ENCODE measurements at places on chromosomes 16 and 17. TPM values are rescaled to one million over a fixed set of nuclear protein-coding genes. Genes with fewer than 3 reads are reported as not detected.
A peak's percentile ranks its signal among the peaks of the same experiment; 100 is the strongest.

DNA sequence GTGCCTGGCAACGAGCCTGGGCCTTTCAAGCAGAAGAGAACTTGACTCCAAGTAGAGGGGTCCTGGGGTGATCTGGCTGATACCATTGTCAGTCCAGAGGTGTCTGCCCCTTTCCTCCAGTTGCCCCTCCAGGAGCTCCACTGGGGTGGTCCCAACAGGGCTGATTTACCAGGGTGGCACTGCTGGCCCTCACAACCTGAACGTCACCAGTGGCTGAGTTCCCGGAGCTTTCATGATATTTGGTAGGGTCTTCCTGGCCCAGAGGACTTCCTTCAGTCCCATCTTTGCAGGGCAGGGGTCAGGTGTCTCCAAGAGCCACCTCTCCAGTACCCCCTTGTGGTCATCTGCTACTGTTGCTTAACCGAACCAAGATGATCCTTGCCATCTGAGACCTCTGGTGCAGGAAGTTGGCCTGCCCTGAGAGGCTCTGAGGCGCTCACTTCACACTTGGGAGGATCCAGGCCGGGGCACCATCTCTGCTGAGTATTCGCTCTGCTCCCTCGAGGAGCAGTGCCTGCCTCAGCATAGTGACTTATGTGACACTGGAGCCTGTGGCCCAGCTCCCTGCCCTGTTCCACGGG lies 3.5 kb downstream of the LIMD2 start:
- H3K4me3 ChIP-seq: no peak overlapping the region
- no peaks in the 10 kb centered on the region for H3K4me1 ChIP-seq
- H3K36me3 ChIP-seq: peaks cover 6% of the 10 kb centered on the region

- DNase-seq: no peak
- H3K4me3 ChIP-seq: peak overlapping the region; percentile 88
- H3K27ac ChIP-seq: peak overlapping the region; percentile 65
- no peaks in the 10 kb centered on the region for H3K27me3 ChIP-seq
- H3K36me3 ChIP-seq: no peaks in the 10 kb centered on the region
Measured at GRCh38 chr17:39688475-39688835, 598 bp upstream of the PGAP3 start.

DNA sequence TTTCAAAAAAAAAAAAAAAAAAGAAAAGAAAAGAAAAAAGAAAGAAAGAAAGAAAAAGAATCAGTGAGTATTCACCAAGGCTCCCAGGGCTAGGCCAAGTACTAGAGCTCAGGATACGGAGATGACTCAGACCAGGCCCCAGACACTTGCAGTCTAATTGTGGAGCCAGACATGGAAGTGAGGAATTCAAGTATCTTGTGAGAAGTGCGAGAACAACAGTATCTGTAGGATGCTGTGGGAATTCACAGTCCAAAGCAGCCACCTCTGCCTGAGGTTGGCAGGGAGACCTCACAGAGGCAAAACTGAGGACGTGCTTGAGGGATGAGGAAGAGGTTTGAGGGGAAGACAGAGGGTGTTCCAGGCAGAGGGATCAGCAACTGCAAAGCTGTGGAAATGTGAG lies 14.0 kb upstream of the ALDOA start:
- peaks cover 5% of the 10 kb centered on the region for H3K4me1 ChIP-seq
- no peak overlapping the region for H3K27ac ChIP-seq
- peaks cover 2% of the 10 kb centered on the region for H3K36me3 ChIP-seq
- peak; percentile 86 for DNase-seq
- H3K27me3 ChIP-seq: no peaks in the 10 kb centered on the region

DNA sequence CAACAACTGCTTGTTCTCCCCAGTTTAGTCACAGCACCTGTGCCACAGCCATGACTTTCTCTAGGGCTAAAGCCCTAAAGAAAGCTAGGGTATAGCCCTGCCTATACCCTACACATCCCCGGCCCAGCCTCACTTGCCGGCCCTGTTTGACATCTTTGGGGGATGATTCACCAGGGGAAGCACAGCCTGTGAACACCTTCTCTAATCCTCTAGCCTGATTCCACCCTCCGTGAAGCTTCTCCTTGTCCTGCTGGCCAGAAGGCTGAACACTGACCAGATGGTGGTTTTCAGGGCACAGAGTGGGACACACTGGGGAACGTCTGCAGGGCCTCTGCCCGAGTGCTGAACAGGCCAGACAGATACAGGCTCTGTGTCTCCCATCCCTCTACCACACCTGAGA lies 6.0 kb downstream of the CLEC16A start:
- H3K4me1 ChIP-seq: peaks cover 5% of the 10 kb centered on the region
- no peaks in the 10 kb centered on the region for H3K27me3 ChIP-seq
- DNase-seq: no peak
- H3K4me3 ChIP-seq: no peak overlapping the region
- H3K27ac ChIP-seq: no peak overlapping the region

DNA sequence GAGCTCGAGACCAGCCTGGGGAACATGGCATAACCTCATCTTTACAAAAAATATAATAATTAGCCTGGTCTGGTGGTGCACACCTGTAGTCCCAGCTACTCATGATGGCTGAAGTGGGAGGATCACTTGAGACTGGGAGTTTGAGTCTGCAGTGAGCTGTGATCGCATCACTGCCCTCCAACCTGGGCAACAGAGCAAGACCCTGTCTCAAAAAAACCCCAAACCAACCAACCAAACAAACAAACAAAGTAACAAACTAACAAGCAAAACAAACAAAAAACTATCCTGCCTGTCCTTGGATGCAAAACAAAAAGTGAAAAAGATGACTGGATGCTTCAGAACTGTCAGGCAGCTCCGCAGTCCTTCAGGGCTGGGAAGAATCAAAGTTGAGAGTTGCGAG lies 5.7 kb upstream of the NGFR start:
- H3K4me3 ChIP-seq: no peak overlapping the region
- H3K27ac ChIP-seq: no peak overlapping the region
- no peaks in the 10 kb centered on the region for H3K4me1 ChIP-seq
- no peak for DNase-seq
- no peaks in the 10 kb centered on the region for H3K36me3 ChIP-seq

DNA sequence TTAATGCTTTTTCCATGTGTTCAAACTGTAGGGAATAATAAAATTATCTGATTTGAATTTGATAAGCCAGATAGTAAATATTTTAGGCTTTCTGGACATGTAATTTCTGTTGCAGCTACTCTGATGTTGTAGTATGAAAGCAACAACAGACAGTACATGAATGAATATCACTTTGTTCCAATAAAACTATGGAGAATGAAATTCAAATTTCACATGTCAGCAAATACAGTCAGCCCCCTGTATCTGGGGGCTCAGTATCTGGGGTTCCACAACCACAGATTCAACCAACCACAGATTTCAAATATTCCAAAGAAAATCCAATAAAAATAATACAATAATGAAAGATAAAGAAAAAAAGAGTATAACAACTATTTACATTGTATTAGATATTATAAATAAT lies 8.2 kb upstream of the CLTC start:
- no peak overlapping the region for H3K27ac ChIP-seq
- H3K36me3 ChIP-seq: peaks cover 3% of the 10 kb centered on the region
- no peaks in the 10 kb centered on the region for H3K27me3 ChIP-seq
- no peak for DNase-seq
- no peak overlapping the region for H3K4me3 ChIP-seq
- peaks cover under 1% of the 10 kb centered on the region for H3K4me1 ChIP-seq

GRCh38 chr16:86038926-86039310 lies 140.0 kb downstream of the IRF8 start:
- H3K4me3 ChIP-seq: no peak overlapping the region
- H3K4me1 ChIP-seq: no peaks in the 10 kb centered on the region
- DNase-seq: no peak
- H3K27ac ChIP-seq: no peak overlapping the region
- H3K27me3 ChIP-seq: peaks cover 22% of the 10 kb centered on the region
- no peaks in the 10 kb centered on the region for H3K36me3 ChIP-seq

DNA sequence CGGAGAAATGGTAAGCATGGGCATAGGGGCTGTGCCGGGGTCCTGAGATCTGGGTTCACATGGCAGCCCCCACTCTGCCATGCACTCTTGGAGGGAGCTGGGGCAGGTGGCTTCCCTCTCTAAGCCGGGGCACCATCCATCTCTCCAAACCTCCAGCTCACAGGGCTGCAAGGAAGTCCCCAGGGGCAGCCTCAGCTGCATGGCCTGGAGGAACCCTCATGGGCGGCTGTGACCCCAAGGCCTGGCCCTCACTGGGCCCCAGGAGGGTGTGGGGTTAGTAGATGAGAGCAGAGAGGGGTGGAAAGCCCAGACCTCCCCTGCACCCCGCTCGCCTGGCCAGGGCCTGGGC lies 2.6 kb downstream of the CTRB2 start:
- no peaks in the 10 kb centered on the region for H3K4me1 ChIP-seq
- no peak for DNase-seq
- H3K4me3 ChIP-seq: no peak overlapping the region
- H3K27me3 ChIP-seq: no peaks in the 10 kb centered on the region

GRCh38 chr17:16916557-16916920 lies 55.4 kb downstream of the TNFRSF13B start:
- H3K36me3 ChIP-seq: no peaks in the 10 kb centered on the region
- H3K27me3 ChIP-seq: peaks cover 2% of the 10 kb centered on the region
- no peak overlapping the region for H3K27ac ChIP-seq
- no peak for DNase-seq
- H3K4me3 ChIP-seq: no peak overlapping the region
- H3K4me1 ChIP-seq: no peaks in the 10 kb centered on the region

DNA sequence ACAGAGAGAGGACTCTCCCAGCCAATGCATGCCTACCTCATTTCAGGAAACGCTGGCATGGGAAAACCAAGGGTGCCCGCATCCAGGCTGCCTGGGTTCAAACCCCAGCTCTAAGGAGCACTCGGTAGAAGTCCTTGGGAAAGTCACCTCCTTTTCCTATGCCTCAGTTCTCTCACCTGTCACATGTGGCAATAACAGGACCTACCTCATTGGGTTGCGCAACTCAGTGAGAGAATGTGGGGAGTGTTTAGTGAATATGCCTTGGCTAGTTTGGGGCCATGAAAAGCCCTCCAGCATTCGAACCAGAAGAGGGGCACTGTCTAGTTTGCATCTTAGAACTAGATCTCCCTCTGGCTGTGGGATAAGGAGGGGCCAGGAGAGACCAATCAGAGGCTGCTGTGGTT lies 9.0 kb upstream of the NXPH3 start:
- DNase-seq: no peak
- H3K4me1 ChIP-seq: no peaks in the 10 kb centered on the region
- H3K36me3 ChIP-seq: no peaks in the 10 kb centered on the region
- no peak overlapping the region for H3K27ac ChIP-seq

DNA sequence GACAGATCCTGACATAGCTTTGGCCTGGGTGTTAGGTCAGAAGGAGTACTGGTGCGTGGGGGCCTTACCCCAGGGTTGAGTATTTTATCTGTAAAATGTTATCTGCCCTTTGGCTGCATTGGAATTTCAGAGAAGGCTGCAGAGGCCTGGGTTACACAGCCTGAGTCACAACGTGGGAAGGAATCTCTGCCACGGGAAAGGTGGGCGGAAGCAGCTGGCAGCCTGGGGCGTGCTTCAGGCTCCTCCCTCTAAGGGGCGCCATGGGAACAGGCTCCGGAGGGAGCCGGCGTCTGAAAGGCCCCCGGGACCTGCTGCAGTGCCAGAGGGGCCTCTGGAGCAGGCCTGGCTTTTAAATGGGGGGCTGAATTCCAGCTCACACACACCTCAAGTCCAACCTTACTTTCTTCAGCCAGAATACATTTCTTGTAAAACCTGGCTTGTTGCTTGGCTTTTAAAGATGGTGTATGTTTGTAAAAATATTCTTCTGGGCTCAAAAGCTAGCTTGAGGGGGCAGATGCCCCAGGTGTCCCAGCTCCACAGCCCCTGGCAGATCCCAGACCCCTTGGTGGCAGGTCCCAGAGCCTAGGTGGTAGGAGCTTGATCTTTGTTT lies 142.2 kb downstream of the RAB11FIP4 start:
- H3K27me3 ChIP-seq: no peaks in the 10 kb centered on the region
- peaks cover 11% of the 10 kb centered on the region for H3K4me1 ChIP-seq
- H3K36me3 ChIP-seq: no peaks in the 10 kb centered on the region
- H3K4me3 ChIP-seq: no peak overlapping the region
- DNase-seq: peak; percentile 52
- no peak overlapping the region for H3K27ac ChIP-seq

DNA sequence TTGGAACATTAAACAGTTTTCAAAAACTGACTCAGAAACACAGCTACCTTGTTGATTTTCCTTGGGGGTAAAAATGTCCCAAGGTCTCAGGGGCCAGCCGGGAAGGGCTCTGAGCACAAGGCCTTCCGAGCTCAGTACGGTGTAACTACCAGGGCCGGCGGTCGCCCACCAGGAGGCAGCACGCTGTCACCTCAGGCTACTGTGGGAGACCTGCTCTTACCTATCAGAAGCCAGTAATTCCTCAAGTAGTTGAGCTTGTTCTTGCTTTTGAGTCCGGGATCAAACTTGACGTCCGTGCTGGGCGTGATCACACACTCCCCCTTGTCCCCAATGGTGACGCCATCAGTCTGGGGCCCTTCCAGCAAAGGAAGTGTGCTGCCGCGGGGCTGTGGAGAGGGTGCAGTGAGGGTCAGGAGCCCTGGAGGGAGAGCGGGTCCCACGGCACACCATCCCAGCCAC lies 43.4 kb upstream of the ICAM2 start:
- H3K36me3 ChIP-seq: no peaks in the 10 kb centered on the region
- H3K4me3 ChIP-seq: no peak overlapping the region
- no peaks in the 10 kb centered on the region for H3K4me1 ChIP-seq
- H3K27me3 ChIP-seq: no peaks in the 10 kb centered on the region
- peak; percentile 24 for DNase-seq

DNA sequence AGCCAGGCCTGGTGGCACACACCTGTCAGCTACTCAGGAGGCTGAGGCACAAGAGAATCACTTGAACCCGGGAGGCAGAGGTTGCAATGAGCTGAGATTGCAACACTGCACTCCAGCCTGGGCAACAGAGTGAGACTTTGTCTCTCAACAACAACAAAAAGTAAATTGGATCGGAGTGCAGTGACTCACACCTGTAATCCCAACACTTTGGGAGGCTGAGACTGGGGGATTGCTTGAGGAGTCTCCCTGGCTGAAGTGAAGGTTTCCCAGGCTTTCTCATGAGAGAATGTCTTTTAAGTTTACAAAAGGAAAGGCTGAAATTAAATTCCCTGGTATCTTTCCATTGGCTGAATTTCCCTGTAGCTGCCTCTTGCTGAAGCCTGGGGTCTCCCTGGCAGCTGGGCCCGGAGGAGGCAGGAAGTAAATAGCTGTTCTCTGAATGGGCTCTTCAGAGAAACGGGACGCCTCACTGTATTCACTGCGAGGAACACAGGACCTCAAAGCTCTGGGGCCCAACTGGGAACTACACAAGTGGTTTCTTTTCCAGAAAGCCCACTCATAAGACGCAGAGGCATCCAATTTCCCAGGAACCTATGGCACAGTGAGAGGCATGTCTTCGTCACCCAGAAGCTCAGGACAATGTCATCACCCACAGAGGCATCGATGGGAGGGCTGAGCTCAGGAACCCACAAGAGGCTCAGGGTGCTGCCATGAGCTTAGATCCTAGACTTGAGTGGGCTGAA lies 77.4 kb upstream of the SMURF2 start:
- no peaks in the 10 kb centered on the region for H3K36me3 ChIP-seq
- peaks cover 17% of the 10 kb centered on the region for H3K4me1 ChIP-seq
- peak; percentile 82 for DNase-seq
- H3K27me3 ChIP-seq: no peaks in the 10 kb centered on the region
- no peak overlapping the region for H3K4me3 ChIP-seq

The ACSM2A gene
- polyA plus RNA-seq: not detected

The COX6A2 gene
- not detected for polyA plus RNA-seq

The ASGR1 gene
- polyA plus RNA-seq: 0.19 TPM

Measured in fibroblast of lung (primary cell).